ENCODE measurements at places on chromosomes 16 and 17. TPM values are rescaled to one million over a fixed set of nuclear protein-coding genes. Genes with fewer than 3 reads are reported as not detected.

DNA sequence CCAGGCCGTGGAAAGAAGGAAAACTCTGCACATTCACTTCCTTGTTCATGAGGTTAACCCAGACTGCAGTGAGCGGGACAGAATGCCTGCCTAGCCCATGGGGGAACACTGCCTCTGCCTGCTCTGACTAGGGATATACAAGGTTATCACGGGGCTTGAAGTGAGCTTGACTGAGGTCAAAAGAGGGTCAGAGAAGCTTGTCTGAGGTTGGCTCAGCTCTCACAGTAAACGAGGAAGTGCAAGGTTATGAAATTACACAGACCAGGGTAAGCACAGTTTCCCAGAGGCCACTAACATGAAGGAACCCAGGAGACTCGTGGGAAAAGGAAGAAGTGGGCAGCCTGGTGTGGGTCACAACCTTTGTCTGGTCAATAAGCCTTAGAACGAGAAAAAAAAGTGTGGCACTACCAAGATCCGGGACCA, 28.7 kb downstream of the HIC1 start:
- DNase-seq = no peak

DNA sequence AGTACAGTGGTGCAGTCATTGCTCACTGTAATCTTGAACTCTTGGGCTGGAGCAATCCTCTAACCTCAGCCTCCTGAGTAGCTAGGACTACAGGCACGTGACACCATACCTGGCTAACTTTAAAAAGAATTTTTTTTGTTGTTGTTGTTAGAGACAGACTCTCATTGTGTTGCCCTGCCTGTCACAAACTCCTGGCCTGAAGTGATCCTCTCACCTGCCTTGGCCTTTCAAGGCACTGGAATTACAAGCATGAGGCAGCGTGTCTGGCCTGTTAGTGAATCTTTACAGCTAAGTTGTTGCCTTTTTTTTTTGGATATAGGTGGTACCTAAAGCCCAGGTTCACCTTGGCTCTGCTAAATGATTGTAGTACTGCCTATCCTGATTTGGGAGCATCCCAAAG, 290.6 kb downstream of the BCAS3 start:
- DNase-seq = no peak

- DNase-seq = no peak
These were observed 76.7 kb downstream of the PLD6 start for GRCh38 chr17:17129466-17129865.

DNA sequence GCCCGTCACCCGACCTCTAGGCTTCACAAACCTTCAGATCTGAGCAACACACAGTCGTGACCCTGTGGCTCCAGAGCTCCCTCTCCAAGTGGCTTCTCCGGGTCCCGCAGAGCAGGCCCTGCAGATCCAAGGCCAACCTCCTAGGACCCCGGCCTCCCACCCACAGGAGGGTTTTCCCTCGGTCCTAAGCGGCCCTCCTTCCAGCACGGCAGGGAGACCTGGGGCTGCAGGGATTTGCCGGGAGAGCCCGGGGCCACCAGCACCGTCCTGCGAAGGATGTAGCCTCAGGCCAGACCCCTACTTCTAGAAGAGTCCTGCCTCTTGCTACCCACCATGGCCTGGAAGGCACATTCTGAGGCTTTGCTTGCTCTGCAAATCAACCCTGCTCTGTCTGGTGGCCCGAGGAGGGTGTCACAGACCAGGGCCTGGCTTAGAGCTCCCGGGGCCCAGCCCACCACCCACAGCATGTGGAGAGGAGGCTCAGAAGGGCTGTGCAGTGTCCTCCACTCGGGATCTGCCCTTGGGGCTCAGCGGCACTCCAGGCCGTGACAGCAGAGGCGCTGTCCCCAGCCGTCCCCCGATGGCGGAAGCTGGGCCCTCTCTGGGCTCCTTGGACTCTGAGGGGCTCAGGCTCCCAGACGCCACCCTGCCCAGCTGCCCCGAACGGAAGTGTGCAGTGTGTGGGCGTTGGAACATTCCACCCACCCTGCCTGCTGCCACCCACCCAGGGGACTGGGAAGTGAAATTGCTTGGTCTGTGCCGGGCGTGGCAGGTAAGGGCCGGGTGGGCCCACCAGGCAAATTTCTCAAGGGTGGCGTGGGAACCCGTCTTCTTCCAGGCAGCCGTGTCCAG, 28.8 kb upstream of the ACSF3 start:
- no peak for DNase-seq

Gene FBXW10
- not detected for total RNA-seq

Gene SCGB1C2
- total RNA-seq = not detected
